Hematopoietic multipotent progenitor cell treated with erythropoietin and hydrocortisone succinate and interleukin-3 and kit ligand, for 4 days (in vitro differentiated cells): ENCODE measurements at places on chromosomes 1 and 21.
A peak's percentile ranks its signal among the peaks of the same experiment; 100 is the strongest.

- DNase-seq = no peak
These were observed 23.9 kb upstream of the SAMD11 start for GRCh38 chr1:899636-900317.

GRCh38 chr1:231564373-231564772, 35.9 kb downstream of the TSNAX start:
- no peak for DNase-seq

DNA sequence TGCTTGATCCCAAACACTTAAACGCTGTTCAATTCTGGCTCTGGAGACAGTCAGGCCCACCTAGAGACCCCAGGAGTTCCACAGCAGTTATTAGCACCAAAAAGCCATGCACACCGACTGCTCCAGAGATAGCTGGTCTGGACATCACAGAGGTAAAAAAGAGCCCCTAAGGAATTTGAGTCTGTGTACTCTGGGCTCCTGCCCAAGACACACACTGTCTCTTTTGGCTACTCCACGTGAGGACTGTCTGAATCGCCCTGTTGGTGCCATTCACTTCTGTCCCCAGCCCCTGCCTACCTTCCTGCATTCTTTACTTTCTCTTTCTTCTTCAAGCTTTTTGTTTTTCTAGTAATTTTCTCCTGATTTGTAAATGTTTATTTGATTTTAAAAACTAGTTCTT, 197.4 kb downstream of the ADGRL2 start:
- no peak for DNase-seq

- DNase-seq = no peak
These were observed 56.8 kb downstream of the NDUFS5 start for GRCh38 chr1:39082811-39083576.

DNA sequence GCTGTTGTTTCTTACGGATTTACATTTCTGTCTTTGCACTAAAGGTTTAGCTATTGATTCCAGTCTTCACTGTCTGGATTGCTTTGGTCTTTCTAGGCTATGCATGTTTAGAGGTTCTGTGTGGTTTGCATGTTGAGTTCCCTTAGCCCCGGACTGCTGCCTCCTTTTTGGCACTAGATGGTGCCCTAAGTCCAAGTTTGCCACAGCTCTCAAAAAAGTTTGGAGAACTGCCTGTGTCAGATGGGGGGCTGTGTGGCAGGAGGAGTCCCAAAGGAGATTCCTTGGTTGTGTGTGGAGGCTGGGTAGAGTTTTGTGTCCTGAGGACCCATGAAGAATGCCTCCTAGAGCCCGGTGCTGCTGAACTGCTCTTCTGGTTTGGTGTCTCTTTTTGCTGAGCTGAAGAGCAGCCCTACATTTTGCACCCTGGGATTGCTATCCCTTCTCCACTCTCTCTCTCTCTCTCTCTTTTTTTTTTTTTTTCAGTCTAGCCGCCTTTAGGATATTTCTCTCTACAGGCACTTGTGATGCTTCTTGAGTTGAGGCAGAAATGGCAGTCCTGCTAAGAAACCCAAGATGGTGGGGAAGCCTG, 74.4 kb downstream of the PTGS2 start:
- DNase-seq = peak; percentile 86

- no peak for DNase-seq
These were observed 22.5 kb upstream of the KHDRBS1 start for GRCh38 chr1:31991182-31991581.

GRCh38 chr1:216554934-216555333, 131.7 kb upstream of the USH2A start:
- DNase-seq = no peak

- DNase-seq = no peak
These were observed 123.9 kb upstream of the TMPRSS2 start for GRCh38 chr21:41631564-41632461.

- peak; percentile 71 for DNase-seq
These were observed 63.5 kb downstream of the ATP1A1 start for GRCh38 chr1:116436611-116436970.

- DNase-seq = no peak
These were observed 29.0 kb downstream of the NEK7 start for GRCh38 chr1:198185759-198186158.

DNA sequence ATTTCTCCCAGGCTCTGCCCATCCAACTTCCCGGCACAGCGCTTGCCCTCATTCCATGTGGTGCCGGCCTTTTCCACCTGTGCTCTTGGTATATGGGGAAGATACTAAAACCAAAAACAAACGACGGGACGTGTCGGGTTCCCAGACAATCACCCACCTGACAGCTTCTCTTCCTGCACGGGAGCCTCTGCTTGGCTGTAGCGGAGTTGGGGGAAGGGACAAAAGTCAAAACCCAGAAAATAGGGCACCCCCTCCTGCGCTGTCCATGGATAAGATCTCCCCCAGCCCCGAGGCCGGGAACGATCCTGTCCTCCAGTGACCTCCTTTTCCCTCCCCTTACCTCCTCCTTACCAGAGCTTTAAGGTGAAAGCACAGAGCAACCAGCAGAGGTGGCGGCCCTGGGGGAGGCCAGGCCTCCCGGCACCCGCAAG, 640 bp downstream of the JTB start:
- DNase-seq = peak; percentile 63

- no peak for DNase-seq
These were observed 48.7 kb upstream of the TNR start for GRCh38 chr1:175792136-175792535.

GRCh38 chr1:187396226-187396625, 567.5 kb downstream of the PLA2G4A start:
- no peak for DNase-seq

- no peak for DNase-seq
These were observed 4.9 kb upstream of the AK5 start for GRCh38 chr1:77276941-77277340.

- no peak for DNase-seq
These were observed 159.2 kb downstream of the HFM1 start for GRCh38 chr1:91245435-91245834.

DNA sequence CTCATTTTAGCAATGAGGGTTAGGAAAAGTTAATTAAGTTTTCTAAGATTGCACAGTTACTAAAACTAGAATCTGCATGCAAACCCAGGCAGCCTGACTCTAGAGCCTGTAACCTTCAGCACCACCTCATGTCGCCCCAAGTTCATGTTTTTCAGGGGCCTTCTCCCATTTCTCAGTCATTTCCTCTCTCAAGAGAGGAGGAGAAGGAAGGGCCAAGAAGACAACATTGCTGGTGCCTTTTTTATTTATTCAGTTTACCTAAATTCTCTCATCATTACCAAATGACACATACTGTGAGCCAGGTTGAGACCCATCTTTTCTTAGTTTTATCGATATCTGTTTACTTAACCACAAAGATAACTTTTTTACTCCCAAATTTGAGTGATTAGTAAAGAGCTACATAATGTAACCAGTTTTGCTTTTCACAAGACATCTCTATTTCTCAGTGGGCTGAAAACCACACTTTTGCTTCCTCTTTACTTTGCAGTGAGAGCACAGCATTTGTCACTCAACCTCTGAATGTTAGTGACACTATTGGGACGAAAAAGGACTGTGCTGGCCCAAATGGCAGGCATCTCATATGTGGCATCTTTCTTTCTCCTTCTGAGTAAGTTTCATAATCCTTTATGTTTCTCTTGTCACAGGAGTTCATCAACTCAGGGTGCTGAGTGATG, at the start of gene CD101:
Gene CD101 (plus strand): TSS at position 507 of the 674 bp plus-strand sequence. CDS start 58 bp downstream, at position 565.
- peak; percentile 61 for DNase-seq

DNA sequence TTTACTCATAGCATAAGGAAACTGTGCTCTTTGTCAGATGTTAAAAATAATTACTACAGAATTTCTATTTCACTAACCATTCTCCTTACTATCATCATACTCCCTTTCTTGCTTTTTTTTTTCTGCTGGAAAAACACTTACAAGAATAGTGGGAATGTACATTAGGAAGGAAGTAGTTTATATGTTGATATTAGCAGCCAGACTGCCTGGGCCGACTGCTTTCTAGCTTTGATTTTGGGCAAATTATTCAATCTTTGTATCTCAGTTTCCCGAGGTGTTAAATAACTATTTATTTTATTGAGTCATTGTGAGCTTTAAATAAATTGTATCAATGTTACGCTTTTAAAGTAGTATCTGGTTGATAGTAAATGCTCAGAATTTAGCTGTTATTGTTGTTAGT, 122.4 kb downstream of the USP25 start:
- no peak for DNase-seq

DNA sequence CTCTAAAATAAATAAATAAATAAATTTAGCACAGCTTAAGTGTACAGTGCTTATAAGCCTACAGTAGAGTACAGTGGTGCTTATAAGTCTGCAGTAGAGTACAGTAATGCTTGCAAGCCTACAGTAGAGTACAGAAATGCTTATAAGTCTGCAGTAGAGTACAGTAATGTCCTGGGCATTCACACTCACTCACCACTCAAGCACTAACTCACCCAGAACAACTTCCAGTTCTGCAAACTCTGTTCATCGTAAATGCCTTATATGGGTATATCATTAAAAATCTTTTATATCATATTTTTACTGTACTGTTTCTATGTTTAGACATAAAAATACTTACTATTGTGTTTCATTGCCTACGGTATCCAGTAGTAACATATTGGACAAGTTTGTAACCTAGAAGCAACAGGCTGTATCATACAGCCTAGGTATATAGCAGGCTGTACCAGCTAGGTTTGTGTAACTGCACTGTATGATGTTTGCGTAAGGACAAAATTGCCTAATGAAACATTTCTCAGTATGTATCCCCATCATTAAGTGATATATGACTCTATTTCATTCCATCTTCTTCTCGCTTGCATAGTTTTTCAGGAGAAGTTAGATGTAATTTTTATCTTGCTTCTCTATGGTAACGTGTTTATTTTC, 14.0 kb upstream of the S100B start:
- DNase-seq = no peak

GRCh38 chr1:150813028-150813707, 5.1 kb upstream of the CTSK start:
- DNase-seq = peak; percentile 76

GRCh38 chr1:230992100-230992774, 13.3 kb downstream of the ARV1 start:
- DNase-seq = no peak

DNA sequence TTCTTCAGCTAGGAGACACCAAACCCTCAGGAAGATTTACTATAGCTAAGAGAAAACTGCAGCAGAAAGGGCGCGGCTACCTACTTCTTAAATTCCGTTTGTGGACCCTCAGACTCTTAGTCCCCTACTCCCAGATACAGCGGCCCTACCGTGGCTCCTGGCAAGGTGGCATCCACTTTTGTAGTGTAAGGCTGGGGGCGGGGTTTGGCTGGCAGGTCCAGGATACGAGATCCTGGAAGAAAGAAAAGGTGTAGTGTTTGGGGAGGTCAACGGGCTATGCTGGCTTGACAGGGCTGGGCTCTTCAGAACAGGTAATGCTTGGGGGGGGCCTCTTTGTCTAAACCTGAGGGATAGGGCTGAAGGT, 280 bp downstream of the CREB3L4 start:
- DNase-seq = no peak

- no peak for DNase-seq
These were observed 189.2 kb downstream of the ZP4 start for GRCh38 chr1:237701534-237701933.

GRCh38 chr1:29514361-29515169, 278.2 kb downstream of the PTPRU start:
- no peak for DNase-seq

DNA sequence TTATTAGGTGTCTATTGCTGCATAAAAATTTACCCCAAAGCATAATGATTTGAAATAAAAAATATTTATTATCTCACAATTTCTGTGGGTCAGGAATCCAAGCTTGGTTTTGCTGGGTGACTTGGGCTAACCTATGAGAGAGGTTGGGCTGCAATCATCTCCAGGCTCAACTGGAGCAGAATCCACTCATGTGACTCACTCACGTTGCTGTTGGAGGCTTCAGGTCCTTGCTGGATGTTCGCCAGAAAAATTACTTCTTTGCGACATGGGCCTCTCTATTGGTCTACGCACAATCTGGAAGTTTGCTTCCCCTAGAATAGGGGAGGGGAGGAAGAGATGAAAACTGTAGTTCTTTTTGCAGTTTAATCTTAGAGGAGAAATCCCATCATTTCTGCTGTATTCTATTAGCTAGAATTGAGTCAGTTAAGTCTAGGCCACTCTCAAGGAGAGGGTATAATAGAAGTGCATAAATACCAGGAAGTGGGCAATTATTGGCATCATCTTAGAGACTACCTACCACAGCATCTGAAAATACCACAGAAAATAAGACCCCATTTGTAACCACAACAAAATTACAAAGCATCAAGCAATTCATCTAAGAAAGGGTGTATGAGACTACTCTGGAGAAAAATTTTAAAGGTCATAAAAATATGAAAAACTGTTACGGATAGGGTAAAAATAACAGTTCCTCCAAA, 5.7 kb upstream of the FASLG start:
- DNase-seq = no peak

- no peak for DNase-seq
These were observed 647.5 kb upstream of the CHRM3 start for GRCh38 chr1:238738892-238739291.

DNA sequence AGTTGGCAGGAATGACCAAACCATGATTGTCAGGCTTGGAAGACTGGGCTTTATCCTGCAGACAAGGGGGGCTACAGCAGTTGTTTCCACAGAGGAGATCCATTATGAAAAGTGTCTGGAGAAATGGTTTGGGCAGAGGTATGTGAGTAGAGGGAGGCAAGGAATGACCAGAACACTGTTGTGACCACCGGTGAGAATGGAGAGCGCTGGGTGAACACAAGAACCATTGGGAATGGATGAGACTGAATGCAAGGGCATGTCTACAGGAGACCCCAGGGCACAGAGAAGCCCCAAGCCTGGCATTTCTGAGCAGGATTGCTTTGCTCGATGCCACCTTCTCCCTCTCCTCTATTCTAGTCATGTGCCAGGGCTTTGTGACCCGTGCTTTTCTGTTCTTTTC, 125.1 kb downstream of the CACNA1E start:
- DNase-seq = no peak

- peak; percentile 49 for DNase-seq
These were observed 175.5 kb downstream of the CLIC6 start for GRCh38 chr21:34844013-34844923.

- DNase-seq = no peak
These were observed 1.2 kb upstream of the IFFO2 start for GRCh38 chr1:18957532-18958300.

GRCh38 chr1:25817840-25818501, 1.8 kb upstream of the MTFR1L start:
- DNase-seq = no peak

GRCh38 chr1:9849691-9850441, 26.1 kb upstream of the CLSTN1 start:
- peak; percentile 93 for DNase-seq

GRCh38 chr1:58570094-58570493, 7.0 kb downstream of the TACSTD2 start:
- no peak for DNase-seq
